ENCODE measurements at places on chromosomes 12 and 14.

DNA sequence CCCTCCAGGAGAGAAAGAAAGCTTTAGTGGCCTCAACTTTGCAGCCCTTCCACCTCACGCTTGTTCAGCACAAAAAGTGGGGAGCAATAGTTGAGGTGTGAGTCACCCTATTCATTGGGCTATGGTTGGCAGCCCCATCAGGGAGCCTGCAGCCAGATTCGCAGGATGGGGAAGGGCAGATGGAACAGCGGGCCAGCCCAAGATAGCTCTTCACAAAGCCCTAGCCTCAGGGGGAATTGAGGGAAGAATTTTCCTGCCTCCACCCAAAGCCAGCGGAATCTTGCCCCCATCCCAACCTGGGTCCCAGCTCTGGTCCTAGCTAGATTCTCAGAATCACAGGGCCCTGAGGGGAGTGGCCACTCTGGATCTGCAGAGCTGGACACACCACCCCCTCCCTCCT, 3.6 kb upstream of the KRT5 start:
- DNase-seq: no peak

- peak; percentile 10 for DNase-seq
Observed at GRCh38 chr12:50765095-50765911, 1.4 kb downstream of the ATF1 start.

GRCh38 chr14:83416476-83416875, 1882.8 kb upstream of the SEL1L start:
- DNase-seq: no peak

GRCh38 chr14:53249059-53249458, 95.9 kb upstream of the DDHD1 start:
- DNase-seq: no peak
